A549 treated with Hydrocortisone at 1 μM for 4 hours (cell line): ENCODE measurements at places on chromosomes 3 and 15. TPM values are rescaled to one million over a fixed set of nuclear protein-coding genes. Genes with fewer than 3 reads are reported as not detected.

Gene SOX14
- total RNA-seq: not detected in 5 replicates

Gene LRRC49
- total RNA-seq: 3.8 to 5.3 TPM (median 5.0 TPM) in 5 replicates

Gene C3orf52
- total RNA-seq: 9.6 to 12.3 TPM (median 11.6 TPM) in 5 replicates

Gene GHRL
- total RNA-seq: 0.13 TPM in 1 of 5 replicates, not detected in the others

Gene ACTL6A
- total RNA-seq: 49.0 to 79.7 TPM (median 50.7 TPM) in 5 replicates

Gene SCN11A
- total RNA-seq: not detected in 5 replicates

Gene GPR176
- 8.3 to 12.8 TPM (median 9.9 TPM) in 5 replicates for total RNA-seq
